Activated B cell treated with CpG ODN at 0.5 μM for 24 hours (primary cell): ENCODE measurements at places on chromosomes 5 and 9. TPM values are rescaled to one million over a fixed set of nuclear protein-coding genes. Genes with fewer than 3 reads are reported as not detected.

DNA sequence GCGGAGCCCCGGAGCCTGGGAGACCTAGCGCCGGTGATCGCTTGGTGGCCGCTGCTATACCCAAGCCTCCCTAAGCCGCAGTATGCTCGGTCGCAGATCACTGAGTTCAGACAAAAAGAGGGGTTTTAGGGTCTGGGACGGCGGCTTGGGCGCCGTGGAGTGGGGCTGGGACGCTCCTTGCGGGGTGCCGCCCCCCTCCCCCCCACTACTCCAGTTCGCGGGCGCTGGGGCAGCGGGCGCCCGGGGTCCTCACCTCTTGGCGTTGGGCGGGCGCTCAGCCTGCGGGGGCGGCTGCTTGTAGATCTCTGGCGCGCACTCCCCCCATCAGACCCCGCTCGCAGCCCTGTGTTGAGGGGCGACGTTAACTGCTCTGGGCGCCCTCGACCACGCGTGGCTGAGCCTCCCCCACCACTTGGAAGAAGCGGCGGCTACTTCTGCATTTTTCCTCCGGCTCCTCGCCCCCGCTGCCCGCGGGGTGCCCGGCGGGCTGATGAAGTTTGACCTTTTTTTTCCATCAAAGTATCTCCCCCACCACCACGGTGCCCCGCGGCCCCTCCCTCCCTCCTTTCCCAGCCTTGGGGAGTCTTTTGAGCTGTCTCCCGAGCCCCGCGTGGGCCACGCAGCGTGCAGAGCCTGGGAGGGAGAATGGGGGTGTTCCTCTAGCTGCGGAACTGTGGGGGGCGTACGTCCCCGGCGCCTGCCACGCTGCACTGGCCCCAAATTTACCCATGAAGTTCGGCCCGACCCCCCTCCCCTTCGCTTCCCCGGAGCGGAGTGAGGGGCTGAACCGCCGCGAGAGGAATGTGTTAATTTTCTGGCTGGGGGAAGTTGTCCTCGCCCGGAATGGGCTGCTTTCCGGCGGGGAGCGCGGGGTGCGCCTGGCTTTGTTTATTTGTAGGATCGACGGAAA lies 1.2 kb downstream of the CXXC5 start:
- H3K36me3 ChIP-seq = peaks cover 13% of the 10 kb centered on the region
- peaks cover 74% of the 10 kb centered on the region for H3K4me1 ChIP-seq
- H3K4me3 ChIP-seq = peak overlapping the region; percentile 98
- peak overlapping the region; percentile 94 for H3K27ac ChIP-seq

The KCNMB1 gene
- total RNA-seq = not detected in 2 replicates

The GRXCR2 gene
- total RNA-seq = not detected in 2 replicates

- no peak for DNase-seq
- no peaks in the 10 kb centered on the region for H3K4me1 ChIP-seq
- no peak overlapping the region for H3K27ac ChIP-seq
- H3K4me3 ChIP-seq = no peak overlapping the region
- H3K36me3 ChIP-seq = no peaks in the 10 kb centered on the region
Measured at GRCh38 chr5:9395706-9396105, 150.2 kb downstream of the SEMA5A start.

- H3K4me1 ChIP-seq = no peaks in the 10 kb centered on the region
- H3K4me3 ChIP-seq = no peak overlapping the region
- no peaks in the 10 kb centered on the region for H3K36me3 ChIP-seq
- no peak overlapping the region for H3K27ac ChIP-seq
- no peaks in the 10 kb centered on the region for H3K27me3 ChIP-seq
Measured at GRCh38 chr5:135743705-135744411, 90.6 kb upstream of the SLC25A48 start.

GRCh38 chr5:141915881-141916336 lies 7.8 kb upstream of the DELE1 start:
- peaks cover 4% of the 10 kb centered on the region for H3K27me3 ChIP-seq
- DNase-seq = no peak
- H3K36me3 ChIP-seq = no peaks in the 10 kb centered on the region
- no peak overlapping the region for H3K27ac ChIP-seq

The C5orf52 gene
- total RNA-seq = not detected in 2 replicates

DNA sequence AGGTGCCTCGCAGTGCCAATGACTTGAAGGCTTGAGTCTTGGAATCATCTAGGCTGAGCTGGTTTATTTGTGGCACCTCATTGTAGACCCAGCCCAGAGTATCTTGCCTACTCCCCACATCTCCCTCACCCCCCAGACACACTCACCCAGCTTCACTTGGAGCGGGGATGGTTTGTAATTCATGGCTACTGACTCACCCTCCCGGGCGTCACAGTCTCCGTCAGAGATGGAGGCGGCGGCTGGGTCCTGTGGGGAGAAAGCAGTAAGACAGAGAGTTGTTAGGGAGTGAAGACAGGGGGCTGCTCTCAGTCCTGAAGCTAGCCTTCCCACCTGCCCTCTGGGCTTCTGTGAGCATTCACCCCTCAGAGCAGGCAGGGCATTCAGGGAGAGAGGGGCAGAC lies 29.0 kb upstream of the MYORG start:
- H3K4me3 ChIP-seq = no peak overlapping the region
- H3K27ac ChIP-seq = no peak overlapping the region
- DNase-seq = no peak
- no peaks in the 10 kb centered on the region for H3K4me1 ChIP-seq
- H3K36me3 ChIP-seq = peaks cover 18% of the 10 kb centered on the region

GRCh38 chr5:172906436-172906835 lies 52.8 kb upstream of the RPL26L1 start:
- H3K4me1 ChIP-seq = peaks cover 18% of the 10 kb centered on the region
- peaks cover 43% of the 10 kb centered on the region for H3K36me3 ChIP-seq
- H3K27me3 ChIP-seq = no peaks in the 10 kb centered on the region
- peak overlapping the region; percentile 35 for H3K27ac ChIP-seq

DNA sequence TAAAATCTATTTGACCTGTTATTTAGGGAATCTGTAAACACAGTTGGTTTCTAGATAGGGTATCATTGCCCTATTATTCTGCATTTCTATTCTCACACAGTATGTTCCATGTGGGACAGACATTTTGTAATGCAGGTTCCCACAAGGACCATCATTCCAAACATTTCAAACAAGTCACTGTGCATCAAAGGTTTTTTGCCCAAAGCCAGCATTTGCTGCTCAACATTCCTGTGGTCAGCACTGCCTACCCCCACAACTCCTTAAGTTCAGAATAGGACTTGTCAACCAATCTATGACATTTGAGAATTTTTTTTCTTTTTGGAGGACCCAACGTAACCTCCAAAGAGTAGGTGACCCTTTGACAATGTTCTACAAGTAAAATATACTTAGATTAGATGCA lies 95.7 kb downstream of the LPAR1 start:
- no peak overlapping the region for H3K4me3 ChIP-seq
- H3K27ac ChIP-seq = no peak overlapping the region
- peaks cover 5% of the 10 kb centered on the region for H3K4me1 ChIP-seq
- no peak for DNase-seq

DNA sequence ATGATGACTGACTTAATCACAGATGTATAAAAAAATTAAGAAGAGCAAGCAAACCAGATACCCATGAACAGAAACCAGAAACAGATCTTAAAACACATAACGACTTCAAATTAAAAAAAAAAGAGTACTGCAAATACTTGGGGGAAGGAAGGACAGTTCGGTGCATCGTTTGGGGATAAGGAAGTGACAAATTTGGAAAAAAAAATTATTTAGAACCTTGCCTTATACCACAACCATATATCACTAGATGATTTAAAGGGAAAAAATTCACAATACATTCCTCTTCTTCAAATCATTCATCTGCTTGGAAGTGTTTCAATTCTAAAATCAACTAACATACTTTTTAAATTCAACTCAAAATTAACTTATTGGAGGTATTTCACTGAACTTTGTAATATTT lies 1038.6 kb upstream of the DMAC1 start:
- no peak overlapping the region for H3K4me3 ChIP-seq
- H3K36me3 ChIP-seq = no peaks in the 10 kb centered on the region
- no peak overlapping the region for H3K27ac ChIP-seq
- no peaks in the 10 kb centered on the region for H3K27me3 ChIP-seq

DNA sequence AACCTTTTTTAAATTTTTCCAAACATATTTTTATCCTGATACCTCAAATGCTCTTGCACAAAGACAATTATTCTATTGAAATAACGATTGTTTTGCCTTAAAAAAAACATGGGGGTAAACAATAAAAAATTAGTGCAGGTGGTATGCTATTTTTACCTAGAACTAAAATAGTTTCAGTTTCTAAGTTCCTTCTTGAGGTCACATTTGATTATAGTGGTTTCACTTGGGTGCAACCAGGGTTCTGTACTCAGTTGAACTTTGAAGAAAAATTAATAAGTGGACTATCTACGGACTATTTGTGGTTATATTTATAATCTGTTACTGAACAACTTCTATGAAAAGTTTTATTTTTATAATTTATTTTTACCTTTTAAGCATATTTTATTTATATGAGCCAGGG lies 387.1 kb upstream of the IZUMO3 start:
- no peaks in the 10 kb centered on the region for H3K27me3 ChIP-seq
- peaks cover 22% of the 10 kb centered on the region for H3K4me1 ChIP-seq
- no peak overlapping the region for H3K27ac ChIP-seq
- DNase-seq = no peak

- peaks cover 74% of the 10 kb centered on the region for H3K4me1 ChIP-seq
- DNase-seq = peak; percentile 55
- peak overlapping the region; percentile 97 for H3K4me3 ChIP-seq
- peak overlapping the region; percentile 96 for H3K27ac ChIP-seq
Measured at GRCh38 chr5:159207686-159208513, 1.5 kb downstream of the RNF145 start.

GRCh38 chr5:135185481-135186065 lies 151.5 kb upstream of the PITX1 start:
- H3K36me3 ChIP-seq = no peaks in the 10 kb centered on the region
- H3K27ac ChIP-seq = no peak overlapping the region
- peaks cover 27% of the 10 kb centered on the region for H3K27me3 ChIP-seq
- H3K4me3 ChIP-seq = no peak overlapping the region

GRCh38 chr9:6566409-6567139 lies 79.0 kb downstream of the GLDC start:
- no peak overlapping the region for H3K4me3 ChIP-seq
- no peaks in the 10 kb centered on the region for H3K4me1 ChIP-seq
- no peak for DNase-seq
- no peaks in the 10 kb centered on the region for H3K27me3 ChIP-seq
- no peaks in the 10 kb centered on the region for H3K36me3 ChIP-seq
- no peak overlapping the region for H3K27ac ChIP-seq

DNA sequence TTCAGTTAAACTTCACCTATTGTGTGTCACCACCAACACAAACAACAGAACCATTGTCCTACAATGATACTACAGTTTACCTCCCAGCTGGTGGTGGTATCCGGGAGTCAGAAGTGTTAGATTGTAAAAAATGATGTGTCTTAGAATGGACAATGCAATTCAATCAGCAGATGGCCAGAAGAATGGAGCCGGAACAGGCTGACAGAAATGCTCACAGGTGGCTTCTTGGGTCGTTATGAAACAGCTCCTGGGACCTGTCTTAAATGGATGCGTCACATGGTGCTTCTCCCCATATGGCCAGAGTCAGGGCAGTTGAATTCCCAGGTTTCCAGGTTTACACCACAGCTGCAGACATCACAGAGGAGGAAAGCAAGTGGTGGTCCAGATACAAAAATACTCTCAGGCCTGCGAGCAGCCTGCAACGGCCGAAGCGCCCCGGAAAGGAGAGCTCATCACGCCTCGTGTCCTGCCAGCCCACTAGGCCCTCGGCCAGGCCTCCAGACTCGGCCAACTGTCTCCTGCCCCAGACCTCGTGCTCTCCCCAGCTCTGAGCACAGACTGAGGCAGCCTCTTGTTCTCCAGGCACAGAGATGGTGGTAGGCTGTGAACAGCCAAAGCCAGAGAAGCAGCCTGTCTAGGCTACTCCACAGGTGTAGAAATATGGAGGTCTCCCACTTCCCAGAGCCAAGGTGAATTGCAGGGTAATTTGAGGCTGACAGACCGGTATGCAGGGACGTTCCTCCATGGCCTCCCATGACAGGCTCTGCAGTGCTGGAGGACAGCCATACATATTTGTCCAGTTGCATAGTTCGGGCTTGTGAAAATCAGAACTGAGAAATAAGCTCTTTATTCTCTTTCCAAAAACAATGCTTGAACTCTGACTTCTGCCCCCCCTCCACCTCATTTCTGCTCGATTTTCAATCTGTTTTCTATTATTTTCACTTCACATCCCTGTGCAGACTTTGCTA lies 98.5 kb upstream of the SPATA31C2 start:
- no peak overlapping the region for H3K27ac ChIP-seq
- H3K4me1 ChIP-seq = no peaks in the 10 kb centered on the region
- DNase-seq = no peak
- no peak overlapping the region for H3K4me3 ChIP-seq

The CD274 gene
- total RNA-seq = 47.4 and 48.9 TPM in 2 replicates

The KIF4B gene
- not detected in 2 replicates for total RNA-seq

The ECSCR gene
- total RNA-seq = not detected in 2 replicates
